Hematopoietic multipotent progenitor cell treated with erythropoietin and hydrocortisone succinate and interleukin-3 and kit ligand, for 15 days (in vitro differentiated cells): ENCODE measurements at places on chromosomes 4 and X.

- DNase-seq = no peak
Measured at GRCh38 chrX:16347968-16348670, 180.8 kb downstream of the MAGEB17 start.

DNA sequence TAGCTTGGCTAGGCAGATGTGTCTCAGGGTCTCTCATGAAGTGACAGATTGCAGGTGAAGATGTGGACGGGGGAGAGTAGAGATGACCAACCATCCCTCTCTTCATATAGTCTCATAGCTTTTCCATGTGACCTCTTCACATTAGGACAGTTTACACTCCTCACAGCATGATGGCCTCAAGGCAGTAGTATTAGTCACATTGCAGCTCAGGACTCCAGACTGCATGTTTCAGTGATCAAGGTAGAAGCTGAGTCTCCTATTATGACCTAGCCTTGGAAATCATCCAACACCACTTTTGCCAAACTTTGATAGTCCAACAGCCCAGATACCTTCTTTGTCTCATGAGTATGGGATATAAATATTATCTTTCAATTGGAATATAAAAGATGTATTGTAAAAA, 147.7 kb downstream of the GASK1B start:
- DNase-seq = no peak

GRCh38 chrX:39480963-39481362, 616.8 kb downstream of the BCOR start:
- no peak for DNase-seq

DNA sequence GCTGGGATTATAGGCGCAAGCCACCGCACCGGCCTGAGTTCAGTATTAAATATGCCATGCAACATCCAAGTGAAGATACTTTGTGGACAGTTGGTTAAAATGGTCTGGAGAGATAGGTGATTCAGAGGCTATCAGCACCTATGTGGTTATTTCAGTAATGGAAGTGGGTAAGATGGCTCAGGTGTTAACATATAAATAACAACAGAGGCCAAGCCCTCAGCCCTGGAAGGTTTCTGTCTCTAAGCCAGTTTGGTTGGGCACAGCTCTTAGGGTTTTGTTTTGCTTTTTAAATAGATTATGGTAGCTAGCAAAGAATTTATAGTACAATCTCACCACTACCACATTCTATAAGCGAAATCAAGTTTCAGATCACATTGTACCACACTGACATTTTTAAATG, 16.6 kb downstream of the FAM114A1 start:
- no peak for DNase-seq
